ENCODE measurements at places on chromosomes 7 and 10.

DNA sequence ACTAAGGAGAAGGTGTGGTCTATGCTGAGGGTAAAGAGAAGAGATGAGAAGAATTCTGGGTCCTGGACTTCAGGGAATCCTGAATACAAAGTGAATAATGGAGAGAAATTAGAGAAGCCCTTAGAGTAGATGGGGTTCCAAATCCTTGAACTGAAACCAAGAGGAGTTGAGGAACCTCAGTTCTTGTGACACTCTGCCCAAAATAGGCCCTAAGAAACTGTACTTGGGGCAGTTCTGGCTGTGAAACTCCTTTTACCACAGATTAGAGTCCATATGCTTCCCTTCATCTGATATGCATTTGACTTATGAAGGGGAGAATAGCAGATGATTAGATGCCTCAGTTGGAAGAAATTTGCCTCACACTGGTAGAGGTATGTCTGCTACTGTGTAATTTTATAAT, 19.0 kb downstream of the TES start:
- DNase-seq, result no peak

DNA sequence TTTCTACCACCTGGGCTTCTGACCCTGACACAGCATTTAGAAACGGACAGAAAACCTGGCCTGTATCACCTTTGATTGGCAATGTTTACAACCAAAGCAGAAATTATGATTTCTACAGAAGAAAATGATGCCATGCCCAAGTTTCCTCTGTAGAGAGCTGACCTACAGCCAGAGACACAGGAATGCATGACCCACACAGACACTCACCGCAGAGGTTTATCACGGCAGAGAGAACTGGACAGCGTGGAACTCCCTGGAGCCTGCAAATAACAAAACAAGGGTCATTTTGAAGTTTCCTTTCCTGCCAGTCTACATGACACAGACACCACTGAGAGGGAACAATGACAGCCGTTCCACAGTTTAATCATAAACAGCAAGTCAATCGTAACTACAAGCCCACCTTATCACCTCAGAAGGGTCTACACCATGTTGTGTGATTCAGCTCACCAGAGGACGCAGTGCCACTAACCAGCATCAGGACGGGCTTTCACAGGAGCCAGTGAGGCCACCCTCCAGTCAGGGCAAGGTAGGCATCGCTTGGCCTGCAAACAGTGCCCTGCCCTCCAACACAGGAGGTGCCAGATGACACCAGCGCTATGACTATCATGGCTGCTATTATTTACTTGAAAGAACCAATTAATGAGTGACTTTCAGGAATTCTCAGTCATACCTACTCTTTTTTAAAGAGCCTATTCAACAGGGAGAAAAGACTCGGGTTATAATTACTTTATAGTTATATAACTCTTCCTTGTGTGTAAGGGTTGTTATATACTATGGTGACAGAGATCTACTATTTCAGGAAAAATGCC, 139.9 kb downstream of the TNS3 start:
- no peak for DNase-seq

DNA sequence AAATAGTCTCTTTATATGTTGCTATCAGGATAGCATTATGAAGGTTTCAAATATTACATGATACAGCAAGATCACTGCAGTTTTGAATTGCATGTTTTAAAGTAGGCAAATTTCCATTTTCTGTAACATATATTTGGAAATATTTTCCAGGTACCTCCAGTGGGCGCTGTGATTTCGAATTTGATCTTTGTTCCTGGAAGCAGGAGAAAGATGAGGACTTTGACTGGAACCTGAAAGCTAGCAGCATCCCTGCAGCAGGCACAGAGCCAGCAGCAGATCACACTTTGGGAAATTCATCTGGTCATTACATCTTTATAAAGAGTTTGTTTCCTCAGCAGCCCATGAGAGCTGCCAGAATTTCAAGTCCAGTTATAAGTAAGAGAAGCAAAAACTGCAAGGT, 299.0 kb downstream of the MALRD1 start:
- DNase-seq, result no peak

GRCh38 chr10:30931094-30931493, 100.6 kb downstream of the ZNF438 start:
- DNase-seq, result no peak

DNA sequence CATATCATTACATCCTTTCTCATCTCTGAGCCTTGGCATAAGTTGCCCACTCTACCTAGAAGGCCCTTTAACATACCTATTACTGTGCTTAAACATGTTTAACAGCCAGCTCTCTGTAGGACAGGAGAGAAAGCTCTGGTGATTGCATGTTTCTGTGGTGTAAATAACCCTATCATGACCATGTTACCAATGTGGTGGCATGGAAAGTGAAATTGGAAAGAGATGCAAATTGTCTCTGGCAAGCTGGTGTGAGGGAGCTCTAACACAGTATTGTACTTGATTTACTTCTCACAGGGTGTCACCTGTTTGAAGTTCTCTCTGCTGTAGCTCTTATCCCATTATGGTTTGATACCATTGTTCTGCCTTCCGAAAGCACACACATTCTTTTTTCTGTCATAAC, 231.8 kb upstream of the DKK1 start:
- DNase-seq, result no peak

DNA sequence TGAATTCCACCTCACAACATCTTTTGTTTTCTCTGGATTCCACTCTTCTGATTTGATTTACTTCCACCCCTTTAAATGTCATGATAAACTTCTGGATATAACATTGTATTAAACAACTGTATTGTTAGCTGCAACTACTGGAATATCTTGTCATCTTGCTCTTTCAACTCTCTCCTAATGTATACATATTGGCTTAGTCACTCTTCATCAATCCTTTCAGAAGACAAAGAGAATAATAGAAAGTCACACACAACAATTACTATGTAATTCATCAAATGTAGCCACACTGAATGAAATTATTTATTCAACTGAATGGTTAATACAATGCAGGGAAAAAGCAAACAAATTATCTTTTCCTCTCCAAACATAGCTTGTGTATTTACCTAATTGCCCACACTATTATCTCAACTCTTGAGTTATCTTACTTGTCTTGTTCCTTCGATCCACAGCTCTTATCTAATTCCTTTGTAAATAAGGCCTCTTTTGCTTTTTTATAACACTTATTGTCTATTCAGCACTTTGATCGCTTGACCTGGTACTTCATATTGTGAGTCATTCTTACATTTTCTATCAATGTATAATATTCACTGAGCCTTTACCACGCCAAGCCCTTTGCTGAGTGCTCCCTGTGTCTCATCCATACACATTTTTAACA, 16.7 kb downstream of the SEMA3A start:
- no peak for DNase-seq

DNA sequence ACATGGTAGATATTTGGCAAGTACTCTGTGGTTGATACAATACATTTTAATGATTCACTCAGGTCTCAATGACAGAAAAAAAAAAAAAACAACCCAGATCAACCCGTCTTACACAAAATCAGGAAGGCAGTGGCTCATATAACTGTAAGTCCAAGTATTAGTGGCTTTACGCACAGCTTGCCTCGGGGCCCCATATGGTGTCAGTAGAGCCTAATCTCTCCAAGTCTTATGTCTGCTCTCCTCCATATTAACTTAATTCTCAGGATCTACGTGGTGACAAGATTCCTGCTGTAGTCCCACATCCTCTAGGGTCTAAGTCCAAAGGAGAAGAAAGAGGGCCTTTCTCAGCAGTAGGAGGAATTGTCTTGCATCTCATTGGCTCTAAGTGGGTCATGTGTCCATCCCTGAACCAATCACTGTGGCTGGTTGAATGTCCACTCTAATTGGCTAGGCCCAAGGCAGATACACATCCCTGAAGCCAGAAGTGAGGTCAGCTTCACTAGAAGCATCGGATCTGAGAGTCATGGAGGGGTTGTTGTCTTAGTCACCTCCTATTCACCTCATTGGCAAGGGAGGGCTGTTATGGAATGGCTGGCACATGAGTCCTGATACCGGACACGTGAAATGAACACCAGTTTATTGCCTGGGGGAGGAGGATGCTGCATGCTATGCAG, 20.5 kb upstream of the PLPP4 start:
- DNase-seq, result no peak

GRCh38 chr10:71756311-71757191, 16.8 kb downstream of the VSIR start:
- peak; percentile 53 for DNase-seq

DNA sequence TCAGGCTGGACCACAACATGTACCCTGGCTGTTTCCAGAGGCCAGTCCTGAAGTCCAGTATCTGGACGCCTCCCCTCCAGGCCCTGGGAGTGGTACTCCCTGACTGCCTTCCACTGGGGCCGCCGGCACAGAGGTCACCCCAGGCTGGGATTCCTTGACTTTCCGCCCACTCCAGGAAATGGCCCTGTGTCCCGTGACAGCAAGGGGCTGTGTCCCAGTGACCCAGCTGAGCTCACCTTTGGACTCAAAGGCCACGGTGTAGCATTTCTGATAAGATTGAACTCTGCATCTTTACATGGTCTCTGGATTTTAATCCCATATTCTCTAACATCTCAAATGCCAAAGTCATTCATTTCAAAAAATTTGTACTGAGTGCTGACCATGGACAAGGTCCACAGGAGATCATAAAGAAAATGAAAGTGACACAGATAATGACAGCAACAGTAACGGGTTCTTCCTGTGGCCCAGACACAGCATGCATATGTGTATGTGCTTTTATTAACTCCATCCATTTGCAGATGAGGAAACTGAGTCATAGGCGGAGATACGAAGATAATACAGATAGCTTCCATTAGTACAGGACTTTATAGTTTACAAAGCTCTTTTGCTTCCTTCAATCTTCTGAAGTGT, 5.4 kb downstream of the ADAMTS14 start:
- no peak for DNase-seq

DNA sequence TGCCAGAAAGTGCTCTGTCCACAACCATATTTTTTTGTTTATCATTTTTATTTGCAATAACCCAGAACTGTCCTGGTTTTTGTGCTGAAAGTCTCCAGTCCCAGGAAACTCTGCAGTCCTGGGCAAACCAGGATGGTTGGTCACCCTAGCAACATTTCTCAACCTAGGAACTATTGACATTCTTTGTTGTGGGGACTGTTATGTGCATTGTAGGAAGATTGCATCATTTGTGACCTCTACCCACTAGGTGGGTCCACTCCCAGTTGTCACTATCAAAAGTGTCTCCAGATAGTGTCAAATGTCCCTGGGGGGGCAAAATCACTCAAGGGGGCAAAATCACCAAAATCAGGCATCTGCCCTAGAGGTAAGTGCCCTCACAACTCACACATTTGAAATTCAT, 14.0 kb upstream of the SRI start:
- no peak for DNase-seq

DNA sequence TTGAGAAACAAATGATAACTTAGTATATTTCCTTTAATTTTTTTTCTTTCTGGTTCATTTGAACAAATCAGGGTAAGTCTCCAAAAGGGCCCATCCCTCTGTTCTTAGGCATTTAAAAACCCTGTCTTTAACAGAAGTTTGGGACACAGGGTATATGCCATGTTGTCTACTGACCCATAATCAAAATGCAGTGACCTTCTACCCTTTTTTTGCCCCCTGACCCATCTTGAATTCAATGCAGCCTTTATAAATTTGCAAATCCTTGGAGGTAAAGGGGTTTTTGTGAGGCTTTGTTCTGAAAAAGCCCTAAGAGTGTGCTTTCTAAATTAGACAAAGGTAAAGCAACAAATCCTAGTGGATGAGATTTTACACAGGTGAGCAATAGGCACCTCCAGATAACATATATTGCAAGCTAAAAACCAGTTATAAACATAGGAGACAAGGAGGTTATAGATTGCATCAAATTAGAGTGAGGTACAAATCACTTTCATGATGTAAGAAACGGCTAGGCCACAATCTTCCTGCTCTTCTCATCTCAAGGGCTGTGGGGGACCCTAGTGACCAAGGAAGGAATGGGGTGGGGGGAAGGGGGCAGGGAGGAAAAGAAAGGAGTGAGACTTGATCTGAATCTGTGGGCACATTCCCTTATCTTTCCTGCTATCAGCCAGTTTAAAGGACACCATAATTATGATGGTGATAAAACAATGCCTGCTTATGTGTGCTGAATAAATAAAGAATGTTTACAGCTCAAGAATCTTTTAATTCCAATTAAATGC, 2.7 kb downstream of the SKIDA1 start:
- DNase-seq, result no peak

DNA sequence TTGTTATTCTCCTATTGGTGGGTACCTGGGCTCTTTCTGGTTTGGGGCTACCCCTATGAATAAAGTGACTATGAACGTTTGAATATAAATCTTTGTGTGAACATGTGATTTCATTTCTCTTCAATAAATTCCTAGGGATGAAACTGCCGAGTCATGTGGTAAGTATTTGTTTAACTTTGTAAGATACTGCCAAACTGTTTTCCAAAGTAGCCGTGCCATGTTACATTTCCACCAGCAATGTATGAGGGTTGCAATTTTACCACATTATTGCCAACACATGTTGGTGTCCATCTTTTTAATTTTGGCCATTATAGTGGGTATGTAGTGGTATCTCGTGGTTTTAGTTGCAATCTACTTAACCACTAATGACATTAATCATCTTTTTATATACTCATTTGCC, 94.7 kb downstream of the ZNRF2 start:
- DNase-seq, result no peak

DNA sequence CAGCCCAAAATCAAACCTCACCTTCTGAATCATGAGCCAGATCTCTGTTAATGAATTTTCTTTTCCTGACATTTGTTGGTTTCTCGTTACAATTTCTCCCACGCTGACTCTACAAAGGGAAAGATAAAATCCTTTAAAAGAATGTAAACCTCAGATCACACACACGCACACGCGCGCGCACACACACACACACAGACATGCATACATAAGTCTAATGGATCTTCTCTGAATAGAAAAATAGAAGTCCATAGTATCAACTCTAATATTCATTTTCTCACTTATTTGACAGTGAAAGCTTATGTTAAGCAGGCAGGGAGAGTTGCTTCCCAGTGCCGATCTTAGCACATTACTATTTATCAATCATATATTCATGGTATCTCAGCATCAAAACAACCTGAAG, 1.4 kb downstream of the ETV1 start:
- DNase-seq, result no peak

- DNase-seq, result peak; percentile 58
These were observed 51.6 kb downstream of the PRLHR start for GRCh38 chr10:118543714-118544400.

DNA sequence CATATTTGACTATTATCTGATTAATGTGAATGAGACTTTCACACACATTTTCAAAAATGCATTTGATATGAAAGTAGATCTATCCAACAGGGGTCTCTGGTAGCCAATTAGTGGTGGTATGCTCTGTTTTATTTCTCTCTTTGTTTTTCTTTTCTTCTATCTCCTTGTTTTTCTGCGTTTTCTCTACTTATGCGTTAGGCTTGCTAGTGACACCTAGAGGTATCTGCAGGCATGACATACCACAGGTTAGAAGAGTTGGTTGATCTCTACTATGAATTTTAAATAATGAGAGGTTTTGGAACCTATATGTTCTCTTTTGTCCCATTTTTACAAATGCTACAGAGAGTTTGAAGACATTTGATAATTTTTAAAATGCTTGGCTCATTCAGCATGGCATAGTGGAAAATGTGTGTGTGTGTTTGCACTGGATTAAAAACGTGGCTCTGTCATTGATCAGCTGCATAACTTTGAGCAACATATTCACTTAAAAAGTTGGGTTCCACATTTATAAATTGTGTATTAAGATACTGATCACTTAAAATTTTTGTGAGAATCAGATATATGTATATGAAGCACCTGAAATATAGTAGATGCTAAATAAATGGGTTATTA, 28.1 kb upstream of the PLXDC2 start:
- DNase-seq, result peak; percentile 10

- no peak for DNase-seq
These were observed 256.0 kb upstream of the AUTS2 start for GRCh38 chr7:69342154-69342884.

Data from activated CD4-positive, alpha-beta T cell treated with anti-CD3 and anti-CD28 coated beads, Interleukin-2, amount 10 ng/mL, durations not matched to agents 7 days and 5 days (primary cell).